ENCODE measurements at places on chromosomes 11 and 22. TPM values are rescaled to one million over a fixed set of nuclear protein-coding genes. Genes with fewer than 3 reads are reported as not detected.

Gene MMP8
- total RNA-seq = under 0.01 TPM

Gene MRGPRF
- total RNA-seq = 41.5 TPM

Gene OR52A1
- not detected for total RNA-seq

Gene CHRNA10
- 0.29 TPM for total RNA-seq

Gene POTEH
- under 0.01 TPM for total RNA-seq

Gene CCDC157
- total RNA-seq = 2.9 TPM

Gene SHISAL1
- 52.5 TPM for total RNA-seq

Gene CEND1
- not detected for total RNA-seq

Gene DEFB131B
- total RNA-seq = not detected

Gene KIF18A
- 4.0 TPM for total RNA-seq

Gene HSPB2
- total RNA-seq = 2.1 TPM
